NCI-H187 (cell line): ENCODE measurements at places on chromosomes 7 and 10.

DNA sequence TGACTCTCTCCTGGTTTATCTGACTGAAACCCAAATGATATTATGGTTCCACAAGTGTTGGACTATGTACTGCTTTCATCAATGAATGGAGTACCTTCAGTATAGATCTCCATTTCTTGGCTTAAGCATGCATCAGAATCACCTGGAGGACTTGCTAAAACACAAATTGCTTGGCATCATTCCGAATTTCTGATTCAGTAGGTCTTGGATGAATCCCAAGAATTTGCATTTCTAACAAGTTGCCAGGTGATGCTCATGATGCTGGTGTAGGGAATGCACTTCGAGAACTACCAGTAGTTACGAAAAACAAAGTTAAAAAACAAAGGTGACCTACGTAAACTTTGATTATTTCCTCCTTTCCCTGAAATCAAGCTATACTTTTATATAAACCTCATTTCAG lies 119.0 kb upstream of the FEZF1 start:
- DNase-seq: no peak

- DNase-seq: no peak
These were observed 75.4 kb downstream of the PLXNA4 start for GRCh38 chr7:132500727-132501440.

GRCh38 chr7:72394016-72394415 lies 18.1 kb downstream of the CALN1 start:
- DNase-seq: no peak

GRCh38 chr7:121931149-121931902 lies 58.4 kb downstream of the PTPRZ1 start:
- no peak for DNase-seq

DNA sequence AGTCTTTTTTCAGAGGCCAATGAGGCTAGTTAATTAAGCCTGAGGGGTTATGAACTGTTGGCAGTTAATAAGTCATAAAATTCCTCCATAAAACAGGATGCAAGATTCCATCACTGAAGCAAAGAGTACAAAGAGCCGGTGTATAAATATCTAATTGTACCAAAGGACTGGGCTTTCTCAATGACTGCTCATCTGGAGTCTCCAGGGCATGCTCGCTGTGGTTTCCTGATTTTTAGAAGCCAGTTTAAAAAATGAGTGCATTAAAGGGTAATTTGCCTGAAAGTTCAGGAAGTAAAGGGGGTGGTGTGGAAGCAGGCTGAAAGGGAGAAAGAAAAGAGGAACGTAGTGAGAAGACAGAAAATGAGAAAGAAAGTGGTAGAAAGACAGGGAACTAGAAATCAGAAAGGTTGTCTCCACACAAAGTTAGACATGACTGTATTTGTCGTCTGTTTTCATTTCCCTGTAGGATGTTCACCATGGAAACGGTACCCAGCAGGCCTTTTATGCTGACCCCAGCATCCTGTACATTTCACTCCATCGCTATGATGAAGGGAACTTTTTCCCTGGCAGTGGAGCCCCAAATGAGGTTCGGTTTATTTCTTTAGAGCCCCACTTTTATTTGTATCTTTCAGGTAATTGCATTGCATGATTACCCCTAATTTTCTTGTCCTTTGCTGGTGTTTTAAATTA lies 282.3 kb downstream of the TWIST1 start:
- DNase-seq: no peak

DNA sequence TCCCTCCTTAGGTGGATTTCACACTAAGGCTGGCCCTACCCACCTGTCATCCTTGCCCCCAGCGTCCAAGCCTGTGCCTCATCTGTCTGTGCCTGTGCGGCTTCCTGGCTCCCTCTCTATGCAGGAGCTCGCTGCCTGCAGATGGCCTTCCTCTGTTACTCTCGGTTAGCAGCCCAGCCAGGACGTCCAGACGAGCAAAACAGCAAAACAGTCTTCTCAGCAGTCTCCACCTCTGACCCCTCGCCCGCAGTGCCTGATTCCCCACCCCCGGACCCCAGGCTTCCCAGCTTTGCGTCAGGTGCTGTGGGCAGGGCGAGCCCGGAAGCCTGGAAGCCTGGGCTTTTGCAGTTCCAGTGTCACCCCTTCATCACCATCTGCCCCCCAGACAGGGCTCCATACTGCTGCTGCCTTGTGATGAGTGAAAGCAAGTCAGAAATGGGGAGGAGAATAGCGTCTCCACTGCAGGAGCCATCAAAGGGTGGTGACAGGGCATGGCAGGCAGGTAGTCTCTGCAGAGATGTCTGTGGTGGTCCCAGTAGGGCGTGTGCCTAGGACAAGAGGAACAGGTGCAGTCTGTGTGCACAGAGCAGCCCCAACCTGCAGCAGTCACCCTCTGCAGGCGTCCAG lies 88.5 kb downstream of the ADCY1 start:
- DNase-seq: no peak

- DNase-seq: no peak
These were observed 33.6 kb downstream of the DNMBP start for GRCh38 chr10:99975942-99976809.

DNA sequence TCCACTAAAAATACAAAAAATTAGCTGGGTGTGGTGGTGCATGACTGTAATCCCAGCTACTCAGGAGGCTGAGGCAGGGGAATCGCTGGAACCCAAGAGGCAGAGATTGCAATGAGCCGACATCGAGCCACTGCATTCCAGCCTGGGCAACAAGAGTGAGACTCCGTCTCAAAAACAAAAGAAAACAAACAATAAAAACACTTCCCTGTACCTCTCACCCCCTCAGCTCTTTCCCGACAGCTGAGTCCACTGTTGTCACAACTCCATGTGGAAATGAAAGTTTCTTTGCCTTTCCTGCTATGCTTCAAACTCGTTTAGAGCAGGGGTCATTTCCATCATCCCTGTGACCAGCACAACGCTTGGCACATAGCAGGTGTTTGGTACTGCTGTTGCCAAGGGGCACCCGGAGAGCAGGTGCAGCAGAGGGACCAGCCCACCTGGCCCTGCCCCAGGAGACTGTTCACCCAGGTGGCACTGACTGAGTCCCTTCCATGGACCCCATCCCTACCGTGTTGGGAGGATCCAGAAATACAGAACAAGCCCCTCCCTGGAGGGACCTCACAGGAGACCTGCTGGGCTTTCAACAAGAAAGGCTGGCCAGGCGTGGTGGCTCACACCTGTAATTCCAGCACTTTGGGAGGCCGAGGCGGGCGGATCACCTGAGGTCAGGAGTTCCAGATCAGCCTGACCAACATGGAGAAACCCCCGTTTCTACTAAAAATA lies 4.9 kb downstream of the TMEM130 start:
- no peak for DNase-seq

DNA sequence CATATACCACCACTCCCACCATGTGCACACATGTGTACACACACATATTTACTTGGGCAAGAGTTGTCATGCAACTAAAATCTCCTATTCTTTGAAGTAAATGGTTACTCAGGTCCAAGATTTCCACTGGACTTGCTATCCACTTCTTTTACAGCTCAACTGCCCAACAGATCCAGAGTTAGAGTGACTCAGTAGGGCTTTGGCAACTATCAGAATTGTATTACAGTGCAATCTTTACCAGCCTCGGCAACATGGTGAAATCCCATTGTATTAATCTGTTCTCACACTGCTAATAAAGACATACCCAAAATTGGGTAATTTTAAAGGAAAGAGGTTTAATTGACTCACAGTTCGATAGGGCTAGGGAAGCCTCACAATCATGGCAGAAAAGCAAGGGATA lies 51.9 kb upstream of the ABLIM1 start:
- no peak for DNase-seq

GRCh38 chr7:82275342-82275741 lies 168.2 kb downstream of the CACNA2D1 start:
- DNase-seq: no peak

- DNase-seq: no peak
These were observed 71.3 kb upstream of the CSTF2T start for GRCh38 chr10:51770709-51771108.

- DNase-seq: peak; percentile 15
These were observed 95.8 kb downstream of the HIP1 start for GRCh38 chr7:75642810-75643486.

- no peak for DNase-seq
These were observed 55.0 kb downstream of the LRRC17 start for GRCh38 chr7:102967798-102968197.

- no peak for DNase-seq
These were observed 83.6 kb upstream of the MPP7 start for GRCh38 chr10:28386503-28386868.

DNA sequence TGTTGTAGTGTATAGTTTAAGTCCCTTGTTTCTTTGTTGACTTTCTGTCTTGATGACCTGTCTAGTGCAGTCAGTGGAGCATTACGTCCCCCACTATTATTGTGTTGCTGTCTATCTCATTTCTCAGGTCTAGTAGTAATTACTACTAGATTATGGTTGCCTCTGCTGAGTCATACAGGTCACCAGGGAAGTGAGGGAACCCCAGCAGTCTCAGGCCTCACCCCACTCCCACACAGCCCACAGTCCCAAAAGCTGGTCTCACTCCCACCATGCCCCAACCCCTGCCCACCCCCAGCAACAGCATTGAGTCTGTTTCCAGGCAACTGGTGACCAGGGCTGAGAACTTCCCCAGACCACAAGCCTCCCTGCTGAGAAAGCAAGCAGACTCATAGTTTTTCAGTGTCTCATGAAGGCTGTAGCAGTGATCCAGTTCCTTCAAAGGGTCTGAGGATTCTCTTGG lies 88.0 kb downstream of the PLXDC2 start:
- no peak for DNase-seq

DNA sequence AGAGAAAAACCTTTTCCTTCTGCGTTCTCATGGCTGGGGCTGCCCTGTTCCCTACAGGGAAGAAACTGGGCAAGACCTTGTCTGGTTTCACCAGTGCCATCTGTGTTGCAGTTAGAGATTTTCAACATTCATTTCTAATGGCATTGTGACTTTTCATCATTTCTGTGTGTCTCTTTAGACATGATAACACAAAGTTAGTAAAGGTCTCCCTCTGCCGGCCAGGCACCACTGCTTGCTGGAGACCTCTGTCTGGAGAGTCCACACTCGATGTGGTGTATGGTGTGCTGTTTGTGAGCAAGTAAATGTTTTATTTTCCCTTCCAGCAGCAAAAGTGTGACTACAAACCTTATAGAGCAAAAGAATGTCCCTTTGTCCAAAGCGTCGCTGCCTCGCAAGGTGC lies 213.5 kb downstream of the PAXIP1 start:
- no peak for DNase-seq
